Mammary epithelial cell (primary cell): ENCODE measurements at places on chromosomes 5 and 9. TPM values are rescaled to one million over a fixed set of nuclear protein-coding genes. Genes with fewer than 3 reads are reported as not detected.

IFNE gene
- polyA plus RNA-seq = 0.61 TPM

KCNV2 gene
- polyA plus RNA-seq = not detected

GRCh38 chr5:113510836-113511451 lies 2.5 kb upstream of the YTHDC2 start:
- peak; percentile 59 for DNase-seq

DNA sequence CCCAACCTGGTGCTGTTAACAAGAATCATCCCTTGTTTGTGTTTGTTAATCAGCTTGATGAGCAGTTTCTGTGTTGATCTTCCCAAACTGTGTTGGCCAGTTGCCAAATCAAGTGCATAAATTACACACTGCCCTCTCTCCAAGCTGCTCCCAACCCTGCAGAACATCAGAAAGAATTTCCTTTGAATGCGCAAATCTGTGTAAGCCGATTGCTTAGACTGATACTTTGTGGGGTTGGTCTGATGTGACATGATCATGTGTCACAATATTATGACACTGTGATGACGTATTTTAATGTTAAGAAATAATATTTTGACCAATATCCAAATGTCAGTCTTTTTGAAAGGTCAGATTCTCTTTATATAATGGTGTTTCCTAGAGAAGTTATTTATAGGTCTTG lies 766.4 kb upstream of the WWC1 start:
- DNase-seq = peak; percentile 1

- no peak for DNase-seq
Observed at GRCh38 chr5:53017383-53017782, 28.2 kb downstream of the ITGA2 start.

NPR2 gene
- 3.8 TPM for polyA plus RNA-seq

DNA sequence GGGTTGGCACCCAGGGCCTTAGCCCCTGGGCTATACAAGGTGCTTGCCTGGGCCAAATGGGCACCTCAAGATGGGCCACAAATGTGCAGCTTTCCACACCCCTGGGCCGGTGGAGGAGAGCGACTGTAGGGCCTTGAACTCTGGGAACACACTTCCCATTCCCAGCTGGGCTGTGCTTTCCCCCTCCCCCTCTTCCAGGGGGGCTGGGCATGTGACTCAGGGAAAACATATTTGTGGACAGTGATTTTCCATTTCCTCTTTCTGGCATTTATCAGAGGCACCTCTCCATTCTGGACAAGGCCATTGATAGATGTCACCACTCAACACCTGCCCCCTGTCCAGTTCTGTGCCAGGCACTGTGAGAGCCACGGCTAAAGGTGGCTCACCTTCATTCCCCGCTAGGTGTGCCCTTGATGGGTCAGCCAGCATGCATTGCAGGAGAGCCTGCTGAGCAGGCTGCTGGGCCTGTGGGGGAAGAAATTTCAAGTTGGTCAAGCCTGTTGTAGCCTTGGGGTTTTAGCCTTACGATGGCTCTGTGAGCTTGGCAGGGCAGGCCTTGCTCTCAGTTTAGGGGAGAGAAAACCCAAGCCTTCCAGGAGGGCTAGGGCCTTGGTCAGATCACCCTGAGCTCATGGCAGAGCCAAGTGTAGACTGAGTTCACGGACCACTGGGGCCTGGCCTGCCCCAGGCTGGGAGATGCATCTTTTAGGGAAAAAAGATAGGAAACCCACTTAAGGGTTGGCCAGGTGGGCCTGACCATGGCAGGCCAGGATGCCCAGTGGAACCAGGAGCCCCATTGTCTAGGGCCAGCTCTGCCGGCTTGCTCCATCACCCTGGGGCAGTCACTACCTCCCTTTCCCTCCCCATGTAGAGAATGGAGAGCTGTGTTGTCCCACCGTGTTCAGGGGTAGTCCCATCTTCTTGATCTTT lies 113.9 kb downstream of the DAB2IP start:
- peak; percentile 32 for DNase-seq

BAAT gene
- 0.02 TPM for polyA plus RNA-seq

GRCh38 chr9:92607773-92608172 lies 62.2 kb downstream of the IPPK start:
- DNase-seq = no peak

- no peak for DNase-seq
Observed at GRCh38 chr9:137987244-137988030, 109.9 kb downstream of the CACNA1B start.

DNA sequence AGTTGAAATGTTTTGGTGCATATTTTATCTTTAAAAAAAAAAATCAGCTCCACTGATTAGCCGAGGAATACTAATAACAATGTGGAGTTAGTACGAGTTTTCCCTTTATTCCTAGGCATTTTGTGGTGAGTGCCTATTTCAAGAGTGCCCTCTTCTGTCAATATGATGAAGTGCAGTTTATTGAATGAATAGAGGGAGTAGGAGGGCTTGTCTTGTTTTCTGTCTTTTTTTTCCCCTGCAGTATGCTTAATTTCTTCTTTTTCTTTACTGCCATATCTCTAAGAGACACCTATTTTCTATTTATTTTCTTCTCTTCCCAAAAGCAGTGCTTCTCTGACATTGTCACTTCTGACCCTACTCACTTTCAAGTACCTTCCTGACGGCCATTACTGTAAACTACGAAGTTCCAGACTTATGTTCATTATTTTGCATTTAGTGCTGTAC lies 169.6 kb upstream of the PITX1 start:
- no peak for DNase-seq

SPOCK1 gene
- 7.3 TPM for polyA plus RNA-seq

- peak; percentile 78 for DNase-seq
Observed at GRCh38 chr5:167489202-167489601, 802.2 kb upstream of the WWC1 start.

GRCh38 chr9:74762950-74763349 lies 124.8 kb downstream of the TRPM6 start:
- no peak for DNase-seq

IFNA13 gene
- polyA plus RNA-seq = not detected

GRCh38 chr5:124742983-124743601 lies 3.3 kb downstream of the ZNF608 start:
- DNase-seq = peak; percentile 92

CBY3 gene
- polyA plus RNA-seq = not detected

CERT1 gene
- 6.9 TPM for polyA plus RNA-seq

GRCh38 chr5:150485693-150486401 lies 22.1 kb upstream of the NDST1 start:
- DNase-seq = no peak

DNA sequence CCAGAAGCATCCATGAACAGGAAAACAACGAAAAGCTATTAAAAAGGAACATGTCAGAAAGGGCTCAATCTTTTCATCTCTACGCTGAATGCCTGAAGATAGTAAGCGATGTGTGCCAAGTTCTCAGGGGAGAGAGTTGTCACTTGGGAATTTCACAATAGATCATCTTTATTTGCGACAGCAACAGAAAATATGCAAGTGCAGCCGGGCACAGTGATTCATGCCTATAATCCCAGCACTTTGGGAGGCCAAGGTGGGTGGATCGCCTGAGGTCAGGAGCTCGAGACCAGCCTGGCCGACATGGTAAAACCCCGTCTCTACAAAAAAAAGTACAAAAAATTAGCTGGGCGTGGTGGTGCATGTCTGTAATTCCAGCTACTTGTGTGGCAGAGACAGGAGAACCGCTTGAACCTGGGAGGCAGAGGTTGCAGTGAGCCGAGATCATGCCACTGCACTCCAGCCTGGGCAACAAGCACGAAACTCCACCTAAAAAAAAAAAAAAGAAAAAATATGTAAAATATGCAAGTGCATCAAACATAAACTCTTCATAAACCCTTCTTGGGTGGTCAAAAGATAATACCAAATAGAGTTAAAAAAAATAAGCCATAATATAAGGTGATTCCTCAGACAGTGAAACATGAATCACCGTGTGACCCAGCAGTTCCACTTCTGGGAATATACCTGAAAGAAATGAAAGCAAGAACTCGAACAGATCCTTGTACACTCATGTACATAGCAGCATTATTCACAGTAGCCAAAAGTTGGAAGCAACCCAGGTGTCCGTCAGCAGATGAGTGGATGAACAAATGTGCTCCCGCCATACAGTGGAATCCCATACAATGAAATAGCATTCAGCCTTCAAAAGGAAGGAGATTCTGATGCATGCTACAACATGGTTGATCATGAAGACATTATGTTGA lies 16.2 kb downstream of the SFXN1 start:
- DNase-seq = peak; percentile 14

DNA sequence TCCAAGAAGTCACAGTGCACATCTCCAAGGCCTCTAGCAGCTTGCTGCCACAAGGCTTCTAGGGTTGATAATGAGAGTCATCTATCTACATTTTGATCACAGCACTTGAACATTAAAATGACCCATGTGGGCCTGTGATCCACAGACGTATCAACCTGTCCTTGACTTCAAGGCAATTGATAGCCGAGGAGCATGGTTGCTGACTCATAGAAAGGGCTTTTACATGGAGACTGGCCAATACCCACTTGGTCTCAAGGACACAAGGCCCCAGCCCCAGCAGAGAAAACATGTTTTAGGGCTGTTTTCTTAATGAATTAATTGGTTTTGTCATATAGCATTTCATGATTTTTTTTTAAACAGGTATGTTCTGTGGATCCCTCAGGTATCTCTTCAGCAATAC lies 314.0 kb downstream of the SEMA5A start:
- DNase-seq = no peak

CDH12 gene
- not detected for polyA plus RNA-seq

DNA sequence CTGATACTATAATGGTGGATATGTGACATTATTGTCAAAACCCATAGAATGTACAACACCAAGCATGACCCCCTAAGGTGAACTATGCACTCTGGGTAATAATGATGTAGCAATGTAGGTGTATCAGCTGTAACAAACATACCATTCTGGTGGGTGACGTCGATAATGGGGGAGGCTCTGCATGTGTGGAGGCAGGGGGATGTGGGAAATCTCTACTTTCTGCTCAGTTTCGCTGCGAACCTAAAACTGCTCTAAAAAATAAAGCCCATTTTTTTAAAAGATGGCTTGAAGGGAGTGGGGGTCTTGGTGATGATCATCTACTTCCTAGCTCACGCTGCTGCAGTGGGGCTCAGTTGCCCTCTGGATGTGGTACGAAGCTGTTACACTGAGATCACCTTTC lies 51.1 kb downstream of the RASGEF1C start:
- no peak for DNase-seq

DNA sequence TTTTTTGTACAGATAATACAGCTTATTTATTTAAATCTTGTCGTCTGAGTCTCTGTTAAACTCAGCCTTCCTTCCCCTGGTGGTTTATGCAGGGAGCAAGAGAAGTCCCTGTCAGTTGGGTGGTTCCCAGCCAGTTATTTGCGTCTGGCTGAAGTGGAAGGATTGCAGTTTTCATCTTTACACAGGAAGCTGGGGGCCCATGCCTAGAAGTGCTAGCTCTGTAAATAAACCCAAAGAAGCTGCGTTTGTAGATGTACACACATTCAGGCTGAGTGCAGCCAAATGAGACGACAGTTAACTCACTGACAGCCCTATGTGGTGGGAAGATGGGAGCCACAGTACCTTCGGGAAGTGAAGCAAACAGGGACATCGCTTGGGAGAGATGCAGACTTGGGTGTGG lies 122.1 kb downstream of the SAXO1 start:
- no peak for DNase-seq

DNA sequence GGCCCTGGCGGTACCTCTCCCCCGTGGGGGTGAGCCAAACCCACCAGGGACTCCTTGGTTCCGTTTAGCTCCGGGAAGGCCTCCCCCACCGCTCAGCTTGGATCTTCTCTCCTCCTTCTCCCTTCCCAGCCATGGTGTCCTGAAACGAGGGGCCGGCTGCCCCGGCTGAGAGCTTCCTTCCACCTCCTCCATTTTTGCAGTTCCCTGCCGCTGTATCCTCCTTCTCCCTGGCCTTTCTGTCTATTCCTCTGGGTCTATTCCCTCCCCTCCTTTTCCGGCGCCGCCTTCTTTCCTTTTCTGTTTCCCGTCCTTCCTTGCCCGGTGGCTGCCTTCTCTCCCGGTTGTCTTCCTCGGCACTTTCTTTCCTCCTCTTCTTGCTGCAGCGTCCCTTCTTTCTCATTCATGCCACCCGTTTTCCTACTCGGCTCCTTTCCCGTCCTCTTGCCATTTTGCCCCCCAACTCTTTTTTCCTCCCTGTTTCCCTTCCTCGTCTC lies 110.4 kb downstream of the LIFR start:
- DNase-seq = no peak

ARHGEF28 gene
- polyA plus RNA-seq = 7.5 TPM

DNA sequence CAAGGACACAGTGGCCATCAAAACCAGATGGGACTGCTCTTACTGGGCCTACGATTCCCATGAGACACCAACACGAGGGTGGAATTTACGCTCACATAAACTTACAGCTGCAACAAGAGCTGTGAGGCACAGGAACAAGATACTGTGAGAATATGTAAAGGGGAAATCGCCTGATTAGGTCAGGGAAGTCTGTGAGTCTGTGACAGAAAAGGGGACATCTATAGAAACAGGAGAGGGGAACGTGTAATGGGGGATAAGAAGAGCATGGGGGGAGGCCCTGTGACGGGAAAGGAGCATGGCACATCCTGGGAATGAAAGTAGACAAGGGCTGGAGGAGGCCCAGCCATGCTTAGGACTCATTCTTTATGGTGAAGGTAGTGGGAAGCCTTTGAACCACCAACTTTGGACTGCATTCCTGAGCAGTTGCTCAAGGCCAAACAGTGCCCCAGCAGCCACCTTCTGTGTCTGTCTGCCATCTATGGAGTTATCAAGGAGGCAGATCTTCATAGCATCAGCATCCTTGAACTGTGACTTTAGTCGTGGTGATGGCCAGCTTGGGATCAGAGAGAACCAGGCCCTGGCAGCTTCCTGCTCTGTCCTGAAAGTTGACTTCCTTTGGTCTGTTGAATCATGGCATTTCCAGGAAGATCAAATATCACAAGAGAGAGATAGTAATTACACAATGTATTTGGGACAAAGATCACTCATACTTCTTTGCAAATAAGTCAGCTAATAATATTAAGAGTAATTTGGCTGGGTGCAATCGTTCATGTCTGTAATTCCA lies 87.9 kb upstream of the FAM169A start:
- peak; percentile 35 for DNase-seq

NTNG2 gene
- polyA plus RNA-seq = 0.74 TPM

GRCh38 chr5:92641031-92641962 lies 939.7 kb downstream of the NR2F1-AS1 start:
- peak; percentile 17 for DNase-seq

SLC4A9 gene
- polyA plus RNA-seq = 0.07 TPM

DNA sequence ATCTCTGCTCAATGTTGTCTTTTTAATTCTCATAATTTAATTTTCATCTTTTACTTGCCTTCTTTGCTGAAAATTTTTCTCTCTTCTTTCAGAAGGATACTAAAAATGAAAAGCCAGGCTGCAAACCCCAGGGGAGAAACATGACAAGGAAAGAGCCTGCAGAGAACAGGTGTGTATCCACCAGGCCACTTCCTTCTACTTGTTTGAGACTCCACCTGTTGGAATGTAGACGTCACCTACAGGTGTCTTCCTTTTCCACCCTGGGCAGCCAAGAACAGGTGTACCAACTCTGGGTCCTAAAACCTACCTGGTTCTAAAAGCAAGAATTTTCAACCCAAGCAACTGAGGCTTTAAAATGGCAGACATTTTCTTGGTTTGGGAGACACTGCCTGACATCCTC lies 166.8 kb downstream of the ATP10B start:
- DNase-seq = no peak

CSF1R gene
- 1.5 TPM for polyA plus RNA-seq

FOXD4L5 gene
- 0.02 TPM for polyA plus RNA-seq
